Effector CD4-positive, alpha-beta T cell (primary cell): ENCODE measurements at places on chromosomes 2 and 18.

GRCh38 chr2:227020416-227020815 lies 143.6 kb downstream of the COL4A4 start:
- DNase-seq = no peak

- DNase-seq = no peak
Observed at GRCh38 chr2:217794133-217794986, 208.4 kb downstream of the TNS1 start.

DNA sequence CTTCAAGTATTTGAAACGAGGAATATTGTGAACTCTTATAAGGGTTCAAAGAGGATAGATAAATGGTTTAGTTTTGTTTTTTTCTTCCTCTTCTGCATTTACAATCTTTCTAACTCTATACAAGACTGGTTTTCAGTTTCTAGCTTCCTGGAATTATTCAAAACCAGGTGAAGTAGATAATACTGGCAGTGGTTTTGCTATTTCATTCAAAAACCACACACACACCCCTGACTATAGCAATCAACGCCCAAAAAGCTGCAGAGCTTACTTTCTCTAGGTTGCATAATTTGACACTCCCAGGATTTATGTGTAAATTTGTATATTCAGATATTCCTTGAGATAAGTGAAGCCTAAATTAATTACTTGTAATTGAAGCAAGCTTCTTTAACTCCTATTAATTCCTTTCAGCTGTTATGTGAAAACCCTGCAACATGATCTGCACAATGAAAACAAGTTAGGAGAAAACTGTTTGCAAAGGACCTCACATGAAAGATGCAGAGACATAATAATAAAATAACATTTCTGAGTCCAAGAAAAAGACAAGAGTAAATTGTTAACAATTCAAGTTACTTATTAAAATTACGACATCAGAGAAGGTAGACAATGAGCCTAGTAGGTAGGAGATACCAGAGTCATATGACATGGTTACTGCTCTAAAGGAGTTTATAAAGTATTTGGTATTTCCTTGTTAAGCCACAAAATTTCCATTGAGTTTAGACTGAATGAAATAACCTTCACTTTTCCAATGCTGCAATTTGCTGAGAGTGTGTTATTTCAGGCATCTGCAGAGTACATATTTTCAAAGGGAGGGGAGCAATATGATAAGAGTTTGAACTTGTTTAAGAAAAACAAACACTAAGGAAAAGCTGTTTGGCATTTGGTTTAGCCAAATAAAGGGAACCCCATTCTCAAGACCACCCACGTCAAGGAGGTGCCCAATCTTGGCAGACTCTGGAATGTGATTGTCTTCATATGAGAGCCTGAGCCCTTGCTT lies 1.6 kb upstream of the NFE2L2 start:
- no peak for DNase-seq

GRCh38 chr2:150752229-150752628 lies 264.8 kb upstream of the RND3 start:
- no peak for DNase-seq

DNA sequence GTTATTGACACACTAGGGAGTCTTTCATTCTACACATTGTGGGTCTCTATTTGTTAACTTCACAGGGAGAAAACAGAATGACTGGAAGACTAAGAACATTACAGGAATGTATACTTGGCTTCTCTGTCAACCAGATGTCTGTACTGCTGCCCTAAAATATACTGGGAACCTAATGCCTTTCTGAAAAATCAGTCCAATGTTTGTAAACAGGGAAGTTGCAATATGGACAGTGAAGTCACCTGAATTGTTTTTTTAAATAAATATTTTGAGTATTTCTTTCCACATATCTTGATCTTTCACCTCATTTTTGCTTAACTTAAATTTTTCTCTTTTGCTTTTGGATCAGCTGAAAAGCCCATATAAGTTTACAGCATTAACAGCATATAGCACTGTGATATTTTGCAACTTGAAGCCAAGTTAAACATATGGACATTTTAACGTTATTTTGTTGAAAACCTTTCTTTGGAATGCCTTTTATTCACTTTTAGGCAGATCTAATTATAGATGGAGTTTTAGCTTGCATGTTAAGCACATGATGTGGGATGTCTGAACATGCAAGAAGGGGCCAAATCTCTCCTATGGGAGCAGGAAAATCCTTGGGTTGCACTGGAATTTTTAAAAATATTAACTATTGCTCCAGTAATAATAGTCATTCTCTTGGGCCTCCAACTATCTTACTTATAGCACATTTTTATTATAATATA lies 137.7 kb upstream of the TWIST2 start:
- no peak for DNase-seq

DNA sequence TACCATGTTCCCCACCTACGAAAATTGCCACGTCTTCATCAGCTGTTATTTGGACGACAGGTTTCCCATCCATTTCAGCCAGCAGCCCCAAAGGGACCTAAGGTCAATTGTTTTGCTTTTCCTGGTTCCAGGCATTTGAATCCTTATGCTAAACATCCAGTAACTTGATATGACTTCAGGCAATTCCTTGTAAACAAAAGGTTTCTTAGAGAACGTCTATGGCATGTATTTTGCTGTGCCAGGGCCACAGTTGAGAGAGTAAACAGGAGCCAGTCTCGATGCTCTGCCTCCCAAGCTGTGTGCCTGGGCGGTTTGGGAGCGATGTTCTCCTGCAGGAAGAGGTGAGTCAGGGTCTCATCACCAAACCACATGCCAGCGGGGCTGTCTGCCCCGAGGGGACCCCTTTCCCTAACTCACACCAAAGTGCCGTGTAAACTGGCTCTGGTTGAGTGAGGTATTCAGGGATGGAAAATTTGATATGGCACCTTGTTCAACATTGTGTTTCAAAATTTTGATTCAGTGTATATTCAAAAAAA lies 12.9 kb upstream of the MC5R start:
- DNase-seq = no peak

- no peak for DNase-seq
Observed at GRCh38 chr2:182134201-182134600, 148.5 kb downstream of the PPP1R1C start.

- peak; percentile 40 for DNase-seq
Observed at GRCh38 chr2:25301453-25302352, 40.0 kb downstream of the DNMT3A start.

DNA sequence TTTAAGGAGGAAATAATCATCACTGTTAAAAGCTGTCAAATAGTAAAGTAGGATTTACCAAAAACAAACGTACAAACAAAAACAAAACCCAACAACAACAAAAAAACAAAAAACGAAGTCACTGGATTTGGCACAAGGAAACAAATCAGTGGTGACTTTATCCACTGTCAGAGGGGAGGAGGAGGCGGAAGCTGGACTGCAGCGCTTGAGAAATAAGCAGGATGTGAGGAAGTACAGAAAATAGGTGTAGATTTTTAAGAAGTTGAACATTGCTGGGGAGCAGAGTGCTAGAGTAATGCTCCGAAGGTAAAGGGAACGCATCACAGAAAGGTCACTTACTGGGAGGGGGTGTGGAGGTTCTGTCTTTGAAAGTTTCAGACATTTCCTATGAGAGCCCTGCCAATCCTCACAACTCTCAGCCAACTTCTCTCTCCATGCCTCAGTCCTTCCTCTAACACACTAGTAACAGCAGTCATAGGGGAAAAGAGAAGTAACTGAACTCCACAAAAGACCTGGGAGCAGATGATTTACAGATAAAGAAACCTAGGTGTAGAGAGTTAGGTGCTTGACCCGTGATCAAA lies 220.2 kb upstream of the SMAD7 start:
- no peak for DNase-seq

DNA sequence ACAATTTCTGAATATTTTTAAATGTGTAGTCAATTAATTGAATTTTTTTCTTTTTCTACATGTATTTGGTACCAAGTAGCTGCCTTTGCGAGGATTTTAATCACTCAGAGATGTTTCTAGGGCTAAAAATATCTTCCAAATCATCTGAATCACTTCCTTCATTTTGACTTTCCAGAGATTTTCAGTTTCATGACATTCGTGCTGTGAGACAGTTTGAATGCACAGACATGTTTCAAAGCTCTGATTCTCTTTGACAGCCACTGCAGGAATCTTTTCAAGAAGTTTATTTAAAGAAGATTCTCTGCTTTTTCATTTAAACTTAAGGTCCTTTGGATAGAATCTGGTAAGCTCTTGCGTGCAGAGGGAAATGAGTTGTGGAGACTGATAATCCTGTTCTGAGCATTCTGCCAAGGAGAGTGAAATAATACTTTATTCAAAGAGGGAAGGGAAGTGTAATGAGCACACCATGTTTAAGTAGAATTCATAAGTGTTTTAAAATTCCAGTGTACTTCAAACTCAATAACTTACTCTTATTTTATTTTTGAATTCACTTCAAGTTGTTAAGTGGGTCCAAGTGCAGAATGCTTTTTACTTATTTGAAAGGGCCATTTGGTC lies 9.7 kb downstream of the CYBRD1 start:
- no peak for DNase-seq

DNA sequence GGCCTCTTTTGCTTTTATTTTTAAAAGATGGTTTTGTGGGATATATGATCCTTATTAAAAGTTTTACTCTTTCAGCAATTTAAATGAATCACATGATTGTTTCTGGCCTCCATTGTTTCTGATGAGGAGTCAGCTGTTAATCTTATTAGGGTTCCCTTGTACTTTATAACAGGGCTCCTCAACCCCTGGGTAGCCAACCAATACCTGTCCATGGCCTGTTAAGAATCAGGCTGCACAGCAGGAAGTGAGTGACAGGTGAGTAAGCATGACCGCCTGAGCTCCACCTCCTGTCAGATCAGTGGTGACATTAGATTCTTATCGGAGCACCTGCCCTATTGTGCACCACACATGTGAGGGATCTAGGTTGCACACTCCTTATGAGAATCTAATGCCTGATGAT lies 45.1 kb upstream of the FAM98A start:
- no peak for DNase-seq

- no peak for DNase-seq
Observed at GRCh38 chr2:241673189-241673663, 13.4 kb downstream of the DTYMK start.

GRCh38 chr2:81739966-81740365 lies 1435.4 kb upstream of the LRRTM1 start:
- no peak for DNase-seq

DNA sequence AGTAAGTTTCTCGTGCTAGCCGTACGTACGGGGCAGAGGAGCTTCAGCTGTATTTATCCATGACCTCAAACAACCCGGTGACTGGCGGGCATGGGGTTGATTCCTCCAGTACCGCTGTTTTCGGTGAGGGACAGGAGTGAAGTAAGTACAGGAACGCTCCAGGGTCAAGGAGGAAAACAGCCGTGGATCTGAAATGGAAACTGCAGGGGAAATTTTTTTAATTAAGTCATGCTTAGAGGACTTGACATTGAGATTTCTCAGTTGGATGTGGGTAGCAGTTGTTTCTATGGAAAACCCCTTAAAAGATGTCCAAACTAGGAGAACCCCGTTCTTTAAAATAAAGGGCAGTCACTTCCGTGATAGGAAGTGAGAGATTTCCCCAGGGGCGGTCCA lies 1.2 kb downstream of the RAB12 start:
- no peak for DNase-seq

DNA sequence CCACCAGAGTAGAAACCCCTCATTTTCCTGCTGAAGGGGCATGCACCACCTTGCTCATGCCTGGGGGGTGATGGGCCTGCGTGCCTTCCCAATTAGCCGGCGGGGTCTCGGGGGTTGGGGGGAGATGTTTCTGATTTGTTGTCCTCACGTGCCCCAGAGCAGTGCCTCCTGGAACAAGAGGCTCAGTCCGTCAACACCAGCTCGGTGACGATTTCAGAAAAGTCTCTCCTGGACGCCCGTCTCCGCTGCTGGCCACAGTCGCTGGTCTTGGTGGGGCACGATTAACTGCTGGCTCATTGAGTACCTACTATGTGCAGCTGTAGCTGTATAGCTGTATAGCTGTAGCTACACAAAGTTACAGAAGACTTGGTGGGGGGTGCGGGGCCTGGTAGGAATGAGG lies 4.4 kb downstream of the ACKR3 start:
- no peak for DNase-seq

DNA sequence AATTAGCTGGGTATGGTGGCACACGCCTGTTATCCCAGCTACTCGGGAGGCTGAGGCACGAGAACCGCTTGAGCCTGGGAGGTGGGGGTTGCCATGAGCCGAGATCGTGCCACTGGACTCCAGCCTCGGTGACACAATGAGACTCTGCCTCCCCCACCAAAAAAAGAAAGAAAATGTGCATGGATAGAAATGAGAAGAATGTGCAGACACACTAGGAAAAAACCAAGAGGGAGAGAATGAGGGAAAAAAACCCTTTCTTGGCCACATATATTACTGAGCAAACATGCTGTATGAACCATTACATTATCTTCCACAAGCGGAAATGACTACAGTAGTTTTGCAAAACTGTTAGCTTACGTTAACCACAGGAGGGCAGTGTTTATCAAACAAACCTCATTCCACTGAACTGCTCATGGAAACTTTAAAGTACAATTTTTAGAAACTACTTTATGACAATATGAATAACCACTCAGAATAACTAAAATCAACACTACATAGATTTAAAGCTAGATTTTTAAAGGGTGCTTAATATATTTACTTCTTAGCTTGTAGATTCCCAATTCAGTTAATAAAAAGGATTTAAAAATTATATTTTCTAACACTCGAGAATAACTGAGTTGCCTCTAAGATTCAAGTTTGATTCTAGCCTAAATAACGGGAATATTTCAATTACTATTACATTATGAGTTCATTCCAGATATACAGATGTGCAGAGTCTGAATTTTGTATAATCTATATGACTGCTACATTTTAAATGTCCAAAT lies 26.4 kb downstream of the ASXL2 start:
- DNase-seq = peak; percentile 27

- no peak for DNase-seq
Observed at GRCh38 chr18:28123401-28124030, 53.4 kb downstream of the CDH2 start.

DNA sequence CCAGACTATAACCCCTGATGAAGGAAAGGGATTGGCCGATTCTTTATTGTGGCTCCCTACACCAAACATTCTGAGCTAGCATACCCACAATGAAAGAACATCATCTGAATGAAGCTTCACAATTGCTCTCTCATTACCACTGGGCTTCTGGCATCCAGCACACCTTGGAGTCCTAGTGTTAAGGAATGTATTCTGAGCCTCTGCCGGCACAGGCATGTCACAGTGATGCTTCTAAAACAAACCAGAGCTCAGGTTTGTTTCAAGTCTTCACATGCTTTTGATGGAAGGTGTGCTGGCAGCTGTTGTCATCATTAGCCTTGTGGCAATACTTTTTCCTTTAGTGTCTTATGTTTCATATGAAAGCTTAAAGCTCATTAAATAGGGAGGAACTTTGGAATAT lies 76.3 kb upstream of the RBBP8 start:
- DNase-seq = no peak

- DNase-seq = no peak
Observed at GRCh38 chr2:113162173-113162572, 11.6 kb upstream of the PSD4 start.
